ENCODE measurements at places on chromosomes 5 and 9. TPM values are rescaled to one million over a fixed set of nuclear protein-coding genes. Genes with fewer than 3 reads are reported as not detected.

PROB1 gene
- total RNA-seq = 9.2 TPM

C9orf153 gene
- 0.33 TPM for total RNA-seq

PHF24 gene
- 0.57 TPM for total RNA-seq

LCN9 gene
- total RNA-seq = not detected

SUSD3 gene
- total RNA-seq = 40.9 TPM

CDX1 gene
- total RNA-seq = not detected

SOHLH1 gene
- not detected for total RNA-seq

QRFP gene
- total RNA-seq = not detected

INSL4 gene
- total RNA-seq = not detected

IRX1 gene
- not detected for total RNA-seq

DMRT2 gene
- 0.21 TPM for total RNA-seq

PTAR1 gene
- 51.0 TPM for total RNA-seq

PCDHGA7 gene
- 0.05 TPM for total RNA-seq

ZFP62 gene
- total RNA-seq = 28.0 TPM

FEM1C gene
- 14.6 TPM for total RNA-seq

MOB3B gene
- total RNA-seq = 0.82 TPM

HAVCR2 gene
- total RNA-seq = 70.0 TPM

GIN1 gene
- 7.5 TPM for total RNA-seq

PCDHB11 gene
- total RNA-seq = not detected

PCDHB12 gene
- not detected for total RNA-seq

PDLIM7 gene
- total RNA-seq = 65.3 TPM

CD74 gene
- 325 TPM for total RNA-seq

INSL6 gene
- total RNA-seq = not detected

LMX1B gene
- not detected for total RNA-seq

GRXCR2 gene
- not detected for total RNA-seq

LYSMD3 gene
- 12.9 TPM for total RNA-seq

FLT4 gene
- 2.0 TPM for total RNA-seq

SLC6A18 gene
- not detected for total RNA-seq
